Stromal cell of bone marrow (primary cell): ENCODE measurements at places on chromosomes 1 and 21.

DNA sequence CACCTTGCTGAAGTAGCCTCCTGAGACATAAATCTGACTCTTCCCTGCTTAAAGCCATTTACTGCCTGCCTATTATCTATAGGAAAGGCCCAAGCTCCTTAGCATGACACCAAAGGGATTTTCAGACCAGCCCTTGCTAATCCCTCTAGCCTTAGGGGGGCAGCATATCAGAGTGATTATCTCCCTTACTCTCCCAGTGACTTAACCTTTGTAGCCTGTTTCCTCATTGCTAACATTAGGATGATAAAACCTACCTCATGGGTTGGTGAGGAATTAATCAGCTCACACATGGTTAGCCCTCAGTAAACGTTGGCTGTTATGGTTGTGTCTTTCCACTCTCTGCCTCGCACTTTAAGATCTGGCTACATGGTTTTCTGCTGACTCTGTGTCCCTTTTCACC is 70.1 kb downstream of the ROR1 start:
- no peak for DNase-seq

DNA sequence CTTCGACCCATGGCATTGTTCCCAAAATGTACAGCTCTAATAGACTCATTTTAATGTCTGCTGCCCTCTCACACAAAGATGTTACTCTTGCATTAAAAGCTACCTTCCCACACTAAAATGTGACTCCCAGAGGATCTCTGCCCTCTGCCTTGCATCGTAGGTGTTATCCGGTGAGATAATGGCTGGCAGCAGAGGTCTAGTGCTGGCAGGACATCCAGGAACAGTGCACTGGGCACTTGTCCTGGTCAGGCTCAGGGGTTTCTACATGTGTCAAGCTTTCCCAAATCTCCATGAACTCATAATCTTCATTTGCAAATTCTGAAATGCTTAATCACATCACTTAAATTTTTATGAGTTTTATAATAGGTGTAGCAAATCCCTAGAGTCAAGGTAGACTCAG is 310.6 kb downstream of the LRRIQ3 start:
- no peak for DNase-seq

DNA sequence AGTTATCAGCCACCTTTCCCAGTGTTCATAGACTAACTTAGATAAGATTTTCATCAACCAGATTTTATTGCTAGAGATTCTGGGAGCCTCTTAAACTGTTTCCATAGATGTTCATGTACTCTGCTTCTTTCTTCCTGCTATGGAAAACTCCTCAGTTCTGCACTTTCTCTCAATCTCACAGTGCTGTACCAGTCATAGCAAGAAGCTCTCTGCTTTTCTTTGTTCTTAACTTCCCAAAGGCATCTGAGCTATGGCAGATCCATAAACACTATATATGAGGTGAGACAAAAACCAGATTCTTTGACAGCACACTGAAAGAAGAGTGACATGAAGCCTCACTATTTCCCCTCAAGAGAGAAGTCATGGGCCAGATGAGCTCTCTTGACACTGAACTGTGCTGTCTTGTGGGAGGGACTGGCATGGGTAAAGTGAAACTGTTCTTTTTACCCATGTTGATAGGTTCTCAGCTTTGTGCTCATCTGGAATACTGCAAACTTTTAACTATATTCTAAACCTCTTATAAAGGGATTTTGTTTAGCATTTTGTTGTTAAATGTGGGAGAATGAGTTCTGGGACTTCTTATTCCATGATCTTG is 64.2 kb upstream of the LYPLAL1 start:
- DNase-seq: no peak

- DNase-seq: no peak
Observed at GRCh38 chr1:236834876-236835275, 39.8 kb downstream of the MTR start.

GRCh38 chr1:23936481-23937176 is 23.0 kb upstream of the PNRC2 start:
- DNase-seq: no peak

GRCh38 chr1:174269989-174270651 is 110.8 kb downstream of the RABGAP1L start:
- DNase-seq: no peak

DNA sequence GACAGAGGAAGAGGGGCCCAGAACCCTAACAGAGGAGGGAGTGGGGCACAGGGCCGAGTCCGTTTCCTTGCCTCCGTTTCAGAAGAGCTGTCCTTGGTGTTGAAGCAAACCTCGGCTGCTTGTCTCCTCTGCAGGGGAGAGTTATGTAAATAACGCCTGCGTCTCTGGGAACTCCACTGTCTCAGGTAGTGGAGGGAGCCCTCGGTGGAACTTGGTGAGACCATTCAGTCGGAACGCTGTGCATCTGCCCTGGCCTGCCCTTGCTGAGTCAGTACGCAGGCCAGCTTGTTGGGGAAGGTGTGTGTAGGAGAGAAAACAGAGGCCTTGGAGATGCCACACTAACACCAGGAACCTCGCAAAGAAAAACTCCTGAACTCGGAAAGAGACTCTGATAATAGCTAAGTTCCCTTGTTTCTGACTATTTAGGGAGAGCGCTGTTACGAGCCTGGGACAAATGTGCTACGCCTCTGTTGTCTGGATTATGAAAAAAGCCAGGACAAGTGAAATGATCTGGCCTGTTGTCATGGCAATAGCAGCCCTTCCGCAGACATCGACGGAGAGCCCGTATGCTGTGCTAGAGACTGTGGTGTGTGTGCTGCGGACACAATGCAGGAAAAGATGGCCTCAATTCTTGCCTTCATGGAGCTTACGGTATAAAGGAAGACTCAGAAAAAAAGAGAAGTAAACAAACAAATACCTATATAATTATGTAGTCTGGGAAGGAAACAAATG is 94.6 kb upstream of the AKT3 start:
- no peak for DNase-seq

- no peak for DNase-seq
Observed at GRCh38 chr21:25807191-25807590, 72.4 kb downstream of the GABPA start.

DNA sequence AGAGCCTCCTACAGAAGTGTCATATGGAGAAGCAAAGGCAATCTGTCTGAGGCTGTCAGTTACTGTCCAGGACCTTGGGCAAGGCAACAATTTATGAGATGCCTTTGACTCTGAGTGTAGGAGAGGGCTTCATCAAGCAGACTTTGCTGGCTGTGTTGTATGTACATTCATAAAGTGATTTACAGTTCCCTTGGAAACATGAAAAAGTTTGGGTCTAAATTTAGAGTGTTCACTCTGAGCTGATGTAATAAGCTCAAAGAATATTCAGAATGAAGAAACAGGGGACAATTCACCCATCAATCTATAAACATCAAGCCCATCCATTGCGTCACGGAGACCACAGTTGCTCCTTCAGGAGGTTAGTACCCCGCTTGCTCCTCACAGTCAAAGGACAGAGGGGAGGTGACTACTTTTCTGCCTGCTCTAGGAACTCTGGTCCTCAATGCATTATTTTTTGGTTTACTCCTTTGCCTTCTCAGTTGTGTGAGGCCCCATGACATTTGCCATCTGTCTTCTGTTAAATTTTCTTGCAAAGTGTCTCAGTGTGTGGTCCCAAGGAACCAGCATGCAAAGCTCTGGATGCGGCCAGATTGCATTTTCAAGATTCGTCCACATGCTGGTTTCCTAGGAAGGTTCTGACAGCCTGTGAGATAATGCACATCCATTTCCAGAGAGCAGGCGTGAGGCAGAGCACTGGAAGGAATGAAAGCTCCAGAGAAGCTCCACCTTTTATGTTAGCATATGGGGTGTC is 241.1 kb upstream of the KIAA0040 start:
- no peak for DNase-seq

DNA sequence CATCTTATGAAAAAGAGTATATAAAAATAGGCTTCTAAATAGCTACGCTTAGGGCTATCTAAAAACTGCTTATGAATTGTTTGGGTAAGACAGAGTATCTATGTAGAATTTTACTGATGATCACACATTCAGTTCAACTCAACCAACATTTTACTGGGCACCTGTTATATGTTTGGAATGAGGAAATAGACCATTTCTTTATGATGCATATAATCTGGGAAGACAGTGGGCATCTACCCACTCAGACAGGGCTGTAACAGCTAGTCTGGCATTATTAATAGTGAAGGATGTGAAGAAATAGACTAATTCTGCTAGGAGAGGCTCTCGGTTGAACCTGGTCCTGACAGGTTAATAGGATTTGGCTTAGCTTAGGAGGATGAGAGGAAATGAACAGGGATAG is 56.9 kb downstream of the TIAM1 start:
- DNase-seq: no peak

DNA sequence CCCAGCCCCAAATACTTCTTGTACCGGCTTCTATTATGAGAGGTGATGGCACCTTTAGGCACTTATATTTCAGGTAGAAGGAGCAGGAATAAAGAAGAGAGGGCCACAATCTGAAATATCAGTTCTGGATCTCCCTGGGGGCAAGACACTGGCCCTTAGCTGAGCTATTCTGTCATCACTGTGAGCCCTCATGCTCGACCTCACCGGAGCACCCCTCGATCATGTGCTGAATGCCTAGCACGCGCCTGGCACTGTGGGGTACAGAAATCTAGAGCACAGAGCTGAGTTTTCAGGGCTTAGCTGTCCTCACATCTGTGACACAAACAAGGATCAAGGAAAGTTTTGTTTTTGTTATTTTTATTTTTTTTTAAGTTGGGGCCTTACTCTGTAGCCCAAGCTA is 7.6 kb upstream of the MX1 start:
- no peak for DNase-seq
